ENCODE measurements at places on chromosomes 6 and 20. TPM values are rescaled to one million over a fixed set of nuclear protein-coding genes. Genes with fewer than 3 reads are reported as not detected.

DNA sequence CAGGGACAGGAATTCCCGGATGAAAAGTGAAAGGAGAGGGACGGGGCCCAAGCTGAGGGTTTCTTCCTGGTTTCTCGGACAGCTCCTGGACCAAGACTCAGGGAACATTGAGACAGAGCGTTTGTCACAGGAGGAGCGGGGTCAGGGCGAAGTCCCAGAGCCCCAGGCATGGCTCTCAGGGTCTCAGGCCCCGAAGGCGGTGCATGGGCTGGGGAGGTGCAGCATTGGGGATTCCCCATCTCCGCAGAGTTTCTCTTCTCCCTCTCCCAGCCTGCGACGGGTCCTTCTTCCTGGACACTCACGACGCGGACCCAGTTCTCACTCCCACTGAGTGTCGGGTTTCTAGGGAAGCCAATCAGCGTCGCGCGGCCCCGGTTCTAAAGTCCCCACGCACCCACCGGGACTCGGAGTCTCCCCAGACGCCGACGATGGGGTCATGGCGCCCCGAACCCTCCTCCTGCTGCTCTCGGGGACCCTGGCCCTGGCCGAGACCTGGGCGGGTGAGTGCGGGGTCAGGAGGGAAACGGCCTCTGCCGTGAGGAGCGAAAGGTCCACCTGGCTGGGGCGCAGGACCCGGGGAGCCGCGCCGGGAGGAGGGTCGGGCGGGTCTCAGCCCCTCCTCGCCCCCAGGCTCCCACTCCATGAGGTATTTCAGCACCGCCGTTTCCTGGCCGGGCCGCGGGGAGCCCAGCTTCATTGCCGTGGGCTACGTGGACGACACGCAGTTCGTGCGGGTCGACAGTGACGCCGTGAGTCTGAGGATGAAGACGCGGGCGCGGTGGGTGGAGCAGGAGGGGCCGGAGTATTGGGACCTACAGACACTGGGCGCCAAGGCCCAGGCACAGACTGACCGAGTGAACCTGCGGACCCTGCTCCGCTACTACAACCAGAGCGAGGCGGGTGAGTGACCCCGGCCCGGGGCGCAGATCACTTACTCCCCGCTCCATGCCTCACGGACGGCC lies 54.6 kb upstream of the POLR1H start:
- DNase-seq, result no peak
- H3K27me3 ChIP-seq, result peaks cover 50% of the 10 kb centered on the region
- H3K27ac ChIP-seq, result no peak overlapping the region

The TAPBP gene
- 83.2 TPM for total RNA-seq

The FOXF2 gene
- 0.13 TPM for total RNA-seq

The HIVEP1 gene
- total RNA-seq, result 18.5 TPM

Measured in A673 (cell line).